ENCODE measurements at places on chromosomes 6 and 20.

DNA sequence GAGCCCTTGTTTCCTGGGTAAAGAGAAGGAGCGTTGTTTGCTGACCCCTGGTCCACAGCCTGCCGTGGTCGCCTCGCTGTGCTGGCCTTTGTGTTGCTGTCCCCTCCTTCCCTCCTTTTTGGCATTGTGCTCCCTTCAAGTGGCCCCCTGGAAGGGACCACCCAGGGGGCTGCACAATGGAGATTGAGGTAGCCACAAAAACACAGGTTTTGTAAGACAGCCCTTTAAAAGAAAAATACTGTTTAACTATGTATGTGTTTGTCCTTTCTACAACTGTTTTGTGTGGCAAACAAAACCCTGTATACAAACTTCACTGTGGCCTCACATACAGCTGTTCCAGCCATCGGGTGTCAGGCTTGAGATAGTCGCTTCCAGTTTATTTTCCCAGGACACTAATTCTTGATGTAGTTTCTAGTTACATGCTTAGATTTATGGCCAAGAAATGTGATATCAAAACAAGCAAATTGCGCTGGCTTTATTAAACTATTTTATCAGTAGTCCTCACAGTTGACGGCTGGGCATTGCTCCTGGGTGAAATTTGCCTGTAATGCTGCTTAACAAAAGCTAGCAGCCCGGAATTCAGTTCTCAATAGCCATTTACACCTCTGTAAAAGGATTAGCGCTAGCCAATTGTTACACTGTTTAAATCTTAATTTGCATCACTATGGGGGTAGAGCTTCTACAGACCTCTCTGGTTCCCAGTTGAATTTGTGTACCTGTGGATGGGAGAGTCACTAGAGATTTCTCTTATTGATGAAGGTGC is 64.1 kb downstream of the KIZ start:
- no peak for DNase-seq

DNA sequence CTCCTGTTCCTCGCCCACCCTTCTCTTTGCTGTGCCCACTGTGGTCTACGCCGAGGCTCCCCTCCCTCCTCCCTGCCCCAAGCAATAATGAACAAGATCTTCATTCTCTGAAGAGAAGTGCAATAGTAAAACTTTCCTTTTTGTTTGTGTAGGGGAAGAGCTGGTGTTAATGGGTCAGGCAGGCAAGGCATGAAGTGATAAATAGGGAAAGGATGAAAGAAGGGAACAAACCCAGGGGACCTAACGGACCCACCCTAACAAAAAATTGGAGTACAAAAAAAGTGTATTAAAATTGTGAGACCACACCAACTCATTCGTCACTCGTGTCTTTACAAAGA is 66.9 kb downstream of the ZBTB2 start:
- DNase-seq, result no peak

- DNase-seq, result no peak
These were observed 426.5 kb downstream of the CD83 start for GRCh38 chr6:14543971-14544585.

- no peak for DNase-seq
These were observed 56.6 kb upstream of the SAMHD1 start for GRCh38 chr20:37007898-37008649.

DNA sequence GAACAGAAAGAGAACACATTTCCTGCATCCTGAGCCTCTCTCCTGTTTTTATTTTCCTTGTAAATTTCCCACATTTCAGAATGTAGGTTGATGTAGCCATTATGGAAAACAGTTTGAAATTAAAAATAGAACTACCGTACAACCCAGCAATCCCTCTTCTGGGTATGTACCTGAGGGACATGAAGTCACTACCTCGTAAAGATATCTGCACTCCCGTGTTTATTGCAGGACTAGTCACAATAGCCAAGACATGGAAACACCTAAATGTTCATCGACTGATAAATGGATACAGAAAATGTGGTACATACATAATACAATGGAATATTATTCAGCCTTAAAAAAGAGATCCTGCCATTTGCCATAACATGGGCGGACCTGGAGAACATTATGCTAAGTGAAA is 72.0 kb upstream of the JAG1 start:
- no peak for DNase-seq
